ENCODE measurements at places on chromosomes 5 and 9.

- DNase-seq = no peak
Measured at GRCh38 chr9:119453490-119453911, 84.3 kb upstream of the BRINP1 start.

DNA sequence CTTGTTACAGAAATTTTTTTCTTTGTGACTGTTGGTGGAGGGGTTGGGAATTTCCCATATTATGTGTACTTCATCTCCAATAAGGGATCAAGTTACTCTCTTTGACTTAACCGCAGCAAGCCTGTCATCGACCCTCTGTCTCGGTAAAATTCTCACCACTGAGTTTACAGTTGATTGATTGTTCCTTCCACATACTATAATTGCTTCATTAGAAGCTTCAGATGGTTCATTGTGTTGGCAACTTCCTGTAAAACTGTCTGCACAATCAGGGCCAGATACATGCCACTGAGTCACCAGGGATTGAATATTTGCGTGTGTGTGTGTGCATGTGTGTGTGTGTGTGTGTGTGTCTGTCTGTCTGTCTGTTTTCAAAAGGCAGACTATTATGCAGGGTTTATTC is 176.6 kb downstream of the ZNF462 start:
- DNase-seq = no peak

GRCh38 chr5:114176356-114176755 is 185.5 kb upstream of the KCNN2 start:
- no peak for DNase-seq

DNA sequence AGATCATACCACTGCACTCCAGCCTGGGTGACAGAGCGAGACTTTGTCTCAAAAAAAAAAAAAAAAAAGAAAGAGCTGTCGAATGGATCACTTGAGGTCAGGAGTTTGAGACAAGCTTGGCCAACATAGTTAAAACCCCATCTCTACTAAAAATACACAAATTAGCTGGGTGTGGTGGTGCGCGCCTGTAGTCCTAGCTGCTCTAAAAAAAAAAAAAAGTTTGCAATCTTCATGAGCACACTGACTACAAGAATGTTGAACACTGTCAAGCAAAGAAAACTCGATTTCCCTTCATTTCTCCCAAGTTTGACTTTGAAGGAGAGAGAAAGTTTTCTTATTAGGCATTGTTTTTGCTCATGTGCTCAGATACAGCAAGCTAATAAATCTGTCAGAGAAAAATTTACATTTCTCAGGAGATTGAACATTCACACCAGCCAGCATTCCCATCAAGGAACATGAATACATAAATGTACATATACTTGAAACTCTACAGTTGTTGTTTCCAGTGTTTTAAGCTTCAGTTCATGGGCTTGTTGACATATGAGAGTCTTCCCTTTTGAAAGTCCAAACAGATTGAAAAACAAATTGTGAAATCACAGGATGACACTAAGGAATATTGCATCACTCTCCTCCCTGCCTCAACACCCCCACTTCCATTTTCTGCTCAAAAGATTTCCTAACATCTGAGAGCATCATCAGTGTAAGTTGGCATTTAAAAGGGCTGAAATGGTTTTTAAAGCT is 81.8 kb downstream of the ARRDC3 start:
- DNase-seq = no peak

DNA sequence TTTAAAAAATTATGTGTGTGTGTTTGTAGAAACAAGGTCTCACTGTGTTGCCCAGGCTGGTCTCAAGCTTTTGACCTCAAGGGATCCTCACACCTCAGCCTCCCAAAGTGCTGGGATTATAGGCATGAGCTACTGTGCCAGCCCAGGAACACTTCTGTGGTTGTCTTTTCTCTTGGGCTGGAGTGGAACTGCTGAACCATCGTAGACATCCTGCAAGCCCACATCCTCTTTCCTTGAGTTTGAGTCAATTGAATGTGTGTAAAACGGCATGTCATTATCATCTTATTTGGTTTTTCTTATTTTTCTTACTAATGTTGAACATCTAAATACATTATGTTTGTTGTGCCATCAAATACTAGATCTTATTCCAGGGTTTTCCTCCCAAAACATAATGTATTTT is 40.0 kb downstream of the EHMT1 start:
- no peak for DNase-seq

GRCh38 chr5:14077501-14077900 is 65.6 kb upstream of the TRIO start:
- DNase-seq = no peak

GRCh38 chr5:40572391-40572790 is 107.3 kb upstream of the PTGER4 start:
- DNase-seq = no peak

GRCh38 chr5:60634051-60634450 is 65.9 kb downstream of the DEPDC1B start:
- no peak for DNase-seq

- DNase-seq = no peak
Measured at GRCh38 chr5:14269395-14269794, 126.3 kb downstream of the TRIO start.

DNA sequence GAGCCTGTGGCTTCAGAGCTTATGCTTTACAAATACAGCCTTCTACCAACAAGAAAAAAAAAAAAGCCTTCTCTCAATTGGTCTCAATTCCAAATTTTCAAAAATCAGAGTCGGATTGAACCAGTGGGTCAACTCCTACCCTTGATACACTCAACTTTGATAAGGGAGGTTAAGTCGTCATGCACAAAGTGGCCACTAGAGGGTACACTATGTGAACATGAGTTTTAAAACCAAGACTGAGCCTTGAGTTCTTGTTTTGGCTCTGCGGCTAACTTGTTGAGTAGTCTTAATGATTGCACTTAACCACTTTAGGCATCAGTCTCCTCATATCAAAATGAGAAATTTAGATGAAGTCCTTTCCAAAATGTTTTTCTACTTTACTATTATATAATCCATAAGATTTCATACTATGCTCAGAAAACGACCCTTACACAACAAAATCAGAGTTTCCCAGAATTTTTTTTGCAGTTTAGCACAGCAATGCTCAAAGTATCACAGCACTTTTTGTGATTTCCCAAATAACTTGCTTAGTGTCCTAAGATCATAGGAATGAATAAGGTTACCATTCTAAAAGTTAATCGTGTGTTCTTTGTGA is 92.9 kb upstream of the MTAP start:
- DNase-seq = peak; percentile 33

GRCh38 chr5:110335361-110336066 is 391.0 kb downstream of the TMEM232 start:
- no peak for DNase-seq

GRCh38 chr5:78756858-78757257 is 108.3 kb upstream of the LHFPL2 start:
- DNase-seq = no peak

- DNase-seq = no peak
Measured at GRCh38 chr5:149323621-149324205, 21.6 kb upstream of the GRPEL2 start.

GRCh38 chr5:113169720-113170119 is 193.1 kb downstream of the DCP2 start:
- DNase-seq = no peak

DNA sequence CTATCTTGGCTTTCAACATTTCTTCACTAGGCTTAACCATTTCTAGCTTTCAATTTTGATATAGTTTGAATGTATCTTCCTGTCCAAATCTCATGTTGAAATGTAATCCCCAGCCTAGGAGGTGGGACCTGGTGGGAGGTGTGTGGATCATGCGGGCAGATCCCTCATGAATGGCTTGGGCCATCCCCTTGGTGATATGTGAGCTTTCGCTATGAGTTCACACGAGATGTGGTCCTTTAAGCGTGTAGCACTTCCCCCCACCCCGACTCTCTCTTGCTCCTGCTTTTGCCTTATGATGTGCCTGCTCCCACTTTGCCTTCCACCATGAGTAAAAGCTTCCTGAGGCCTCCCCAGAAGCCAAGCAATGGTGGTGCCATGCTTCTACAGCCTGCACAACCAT is 40.6 kb downstream of the PHAX start:
- no peak for DNase-seq

DNA sequence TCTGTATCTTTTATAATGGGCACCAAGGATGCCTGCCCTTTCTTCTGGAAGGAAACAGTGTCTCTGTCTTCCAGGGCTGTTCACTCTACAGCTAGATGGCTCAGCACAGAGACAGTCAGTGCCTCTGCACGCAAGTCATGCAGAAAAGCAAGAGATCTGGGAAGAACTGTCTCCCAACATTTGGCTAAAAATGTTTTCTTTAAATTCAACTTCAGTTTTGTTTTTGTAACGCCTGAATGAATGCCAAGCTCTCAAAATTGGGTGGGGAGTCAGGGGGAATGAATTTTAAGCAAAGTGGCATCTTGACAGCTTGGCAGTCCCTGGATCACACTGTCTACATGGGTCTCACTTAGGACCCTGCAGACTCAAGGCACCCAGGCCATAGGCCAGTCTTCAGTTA is 12.6 kb downstream of the OLFML2A start:
- DNase-seq = no peak

- no peak for DNase-seq
Measured at GRCh38 chr5:3599226-3600105, 3.8 kb downstream of the IRX1 start.

- DNase-seq = no peak
Measured at GRCh38 chr5:119088438-119088837, 17.6 kb downstream of the DMXL1 start.

DNA sequence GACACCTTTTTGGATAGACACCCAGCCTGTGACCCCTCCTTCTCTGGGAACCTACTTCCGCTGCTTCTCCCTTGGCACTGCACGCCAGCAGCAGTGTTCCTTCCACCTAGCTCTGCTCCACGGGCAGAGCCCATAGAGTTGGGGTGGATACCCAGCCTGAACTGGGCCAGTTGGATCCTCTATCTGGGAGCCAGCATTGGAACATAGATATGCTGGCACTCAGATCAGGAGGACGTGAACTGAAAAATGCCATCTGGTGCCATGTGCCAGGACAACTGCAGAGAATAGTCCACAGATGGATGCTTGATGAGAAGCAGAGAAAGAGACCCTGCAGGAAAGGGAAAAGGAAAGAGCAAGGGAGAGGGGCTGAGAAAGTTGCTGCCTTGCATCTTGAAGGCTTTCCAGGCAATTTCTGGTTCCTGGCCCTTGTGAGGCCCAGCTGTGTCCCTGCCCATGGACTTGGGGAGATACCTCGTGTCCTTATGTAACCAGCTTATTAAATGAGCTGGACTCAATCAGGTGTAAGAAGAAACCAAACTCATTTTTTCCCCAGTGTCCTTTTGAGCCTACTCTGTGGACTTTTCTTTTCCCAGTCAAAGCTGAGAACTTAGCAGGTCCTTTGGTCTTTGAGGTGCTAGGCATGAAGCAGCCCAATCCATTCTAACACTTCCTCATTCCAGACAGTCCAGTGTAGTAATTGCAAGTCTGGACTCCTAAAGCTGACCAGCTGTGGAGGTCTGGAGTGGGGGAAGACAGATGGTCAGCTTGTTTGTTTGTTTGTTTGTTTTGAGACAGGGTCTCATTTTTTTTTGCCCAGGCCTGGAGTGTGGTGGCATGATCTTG is 39.1 kb downstream of the ANGPTL2 start:
- no peak for DNase-seq

GRCh38 chr5:102368392-102368791 is 72.3 kb upstream of the SLCO4C1 start:
- no peak for DNase-seq

GRCh38 chr5:109247986-109248385 is 161.8 kb downstream of the PJA2 start:
- DNase-seq = no peak

GRCh38 chr9:114461468-114461867 is 43.8 kb downstream of the WHRN start:
- no peak for DNase-seq

DNA sequence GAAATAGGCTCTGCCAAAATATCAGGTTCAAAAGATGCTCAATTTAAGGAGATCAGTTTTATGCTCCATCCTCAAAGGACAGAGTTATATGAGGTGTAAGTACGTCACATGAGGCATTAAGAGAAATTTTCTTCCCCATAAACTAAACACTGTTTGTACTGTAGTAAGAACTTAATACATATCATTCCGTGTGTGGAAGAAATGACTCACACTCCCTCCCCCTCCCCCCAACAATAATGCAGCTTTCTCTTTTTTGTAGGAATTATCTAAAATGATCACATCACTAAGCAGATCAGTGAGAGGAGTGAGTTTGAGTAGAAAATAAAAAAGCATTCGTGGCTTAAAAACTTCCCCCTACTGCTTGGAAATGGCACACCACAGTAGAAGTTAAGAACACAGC is 2.2 kb downstream of the CDH12 start:
- no peak for DNase-seq

GRCh38 chr5:97164846-97165245 is 18.2 kb downstream of the RIOK2 start:
- no peak for DNase-seq

DNA sequence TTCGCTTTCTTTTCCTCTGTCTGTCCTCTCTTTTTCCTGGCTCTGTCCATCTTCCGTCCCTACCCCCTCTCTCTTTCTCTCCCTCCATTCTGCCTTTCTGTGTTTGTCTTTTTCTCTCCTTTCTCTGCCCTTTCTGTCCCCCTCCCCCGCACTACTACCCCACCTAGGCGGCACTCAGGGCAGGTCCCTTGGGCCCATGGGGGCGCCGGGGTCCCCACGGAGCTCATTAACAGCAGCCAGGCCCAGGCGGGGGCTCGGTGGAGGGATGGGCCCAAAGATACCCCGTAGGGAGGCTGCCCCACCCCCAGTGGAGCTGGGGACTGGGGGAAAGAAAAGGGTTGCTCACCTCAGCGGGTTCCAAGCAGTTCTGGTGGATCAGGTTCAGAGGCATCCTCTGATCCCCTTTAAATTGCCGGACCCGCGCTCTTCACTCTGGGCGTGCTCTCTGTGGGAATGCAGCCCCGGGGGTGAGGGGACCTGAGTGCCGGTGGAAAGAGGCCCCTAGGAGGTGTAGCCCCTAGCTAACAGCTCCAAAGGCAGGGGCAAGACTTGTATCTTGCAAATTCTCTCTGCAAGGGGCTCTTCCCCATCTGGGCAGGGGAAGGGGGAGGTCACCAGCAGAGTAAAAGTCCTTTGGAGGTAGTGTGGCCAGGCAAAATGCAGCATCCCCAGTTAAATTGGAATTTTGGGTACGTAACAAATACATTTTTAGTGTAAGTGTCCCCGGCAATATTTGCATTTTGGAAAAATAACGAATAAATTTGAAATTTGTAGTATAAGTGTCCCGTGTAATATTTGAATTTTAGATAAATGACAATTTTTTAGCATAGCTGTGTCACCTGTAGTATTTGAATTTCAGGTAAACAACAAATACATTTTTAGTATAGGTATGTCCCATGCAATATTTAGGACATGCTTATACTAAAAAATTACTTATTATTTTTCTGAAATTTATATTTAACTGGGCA is 7.4 kb downstream of the LHX2 start:
- no peak for DNase-seq

GRCh38 chr9:91411096-91411771 is 12.4 kb downstream of the NFIL3 start:
- no peak for DNase-seq

DNA sequence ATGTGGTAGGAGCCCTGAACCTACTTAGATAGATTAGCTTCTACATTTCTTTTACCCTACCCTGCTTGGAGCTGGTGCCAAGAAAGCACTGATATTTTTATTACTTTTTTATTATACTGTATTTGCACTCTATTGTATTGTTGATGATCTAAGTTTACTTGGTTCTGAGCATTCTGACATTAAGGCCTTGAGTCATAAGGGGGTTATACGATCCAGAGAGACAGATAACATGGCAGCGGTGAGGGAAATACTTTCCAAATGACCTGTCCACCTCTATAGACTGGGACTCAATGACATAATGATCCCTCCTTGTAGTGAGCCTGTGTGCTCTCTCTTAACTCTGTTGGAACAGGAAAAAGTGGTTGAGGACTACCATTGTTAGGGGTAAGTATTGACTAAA is 176.3 kb downstream of the MAN2A1 start:
- DNase-seq = no peak

GRCh38 chr5:37933576-37933975 is 93.7 kb upstream of the GDNF start:
- no peak for DNase-seq
